ENCODE measurements at places on chromosomes 7 and 10. TPM values are rescaled to one million over a fixed set of nuclear protein-coding genes. Genes with fewer than 3 reads are reported as not detected.

The OR2A5 gene
- not detected for total RNA-seq

The CYP26C1 gene
- 2.5 TPM for total RNA-seq

The LRGUK gene
- 0.33 TPM for total RNA-seq

The JCAD gene
- total RNA-seq, result 61.6 TPM

The BRAF gene
- total RNA-seq, result 30.2 TPM

The ACTL6B gene
- total RNA-seq, result not detected

The EFCAB10 gene
- total RNA-seq, result 0.29 TPM

Measured in vein endothelial cell (primary cell).